CD4-positive, CD25-positive, alpha-beta regulatory T cell (primary cell): ENCODE measurements at places on chromosomes 5 and 9. TPM values are rescaled to one million over a fixed set of nuclear protein-coding genes. Genes with fewer than 3 reads are reported as not detected.

EXOSC3 gene
- total RNA-seq: 38.2 TPM

GRIN1 gene
- total RNA-seq: not detected

GPR150 gene
- 0.37 TPM for total RNA-seq

ZBTB43 gene
- total RNA-seq: 38.0 TPM

ADAMTS16 gene
- not detected for total RNA-seq

RLN1 gene
- 1.5 TPM for total RNA-seq

EPB41L4B gene
- total RNA-seq: not detected

LEAP2 gene
- 1.3 TPM for total RNA-seq

LCN9 gene
- total RNA-seq: not detected

CCIN gene
- 1.4 TPM for total RNA-seq

PRRC2B gene
- 239 TPM for total RNA-seq

RNF180 gene
- not detected for total RNA-seq

OR1Q1 gene
- 0.72 TPM for total RNA-seq

DNA sequence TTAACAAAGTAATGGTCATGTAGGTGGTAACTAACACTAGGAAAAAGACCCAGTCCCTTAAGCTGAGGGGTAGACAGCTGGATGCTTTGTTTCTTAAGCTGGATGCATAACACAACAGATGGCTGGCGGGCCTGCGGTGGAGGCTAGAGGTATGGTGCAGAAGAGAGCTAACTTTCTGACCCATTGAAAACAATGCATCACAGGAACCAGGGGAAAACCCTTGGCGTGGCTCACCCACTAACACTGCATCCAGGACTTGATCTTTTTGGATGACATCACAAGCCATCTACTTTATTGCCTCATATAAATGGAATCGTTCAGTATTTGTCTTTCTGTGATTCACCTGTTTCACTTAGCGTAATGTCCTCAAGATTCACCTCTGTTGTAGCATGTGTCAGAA lies 138.7 kb downstream of the AUH start:
- no peaks in the 10 kb centered on the region for H3K4me1 ChIP-seq
- DNase-seq: no peak
- H3K27ac ChIP-seq: no peak overlapping the region
- H3K36me3 ChIP-seq: peaks cover 8% of the 10 kb centered on the region
- H3K4me3 ChIP-seq: no peak overlapping the region

DNA sequence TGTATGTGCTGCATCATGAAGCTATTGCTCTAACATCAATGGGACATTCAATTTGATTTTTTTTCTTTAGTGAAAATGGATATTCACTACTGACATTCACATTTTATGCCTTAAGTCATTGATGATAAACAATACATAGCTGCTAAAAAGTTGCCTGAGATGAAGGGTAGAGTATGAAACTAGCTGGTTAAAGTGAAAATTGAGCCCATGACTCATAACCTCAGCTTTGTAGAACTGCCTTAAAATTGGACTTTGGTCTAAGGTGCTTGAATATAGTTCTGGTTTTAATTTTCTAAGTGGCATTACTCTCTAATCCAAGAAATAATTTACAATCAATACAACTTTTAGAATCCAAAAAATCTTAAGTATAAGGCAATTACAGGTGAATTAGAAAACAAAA lies 740.4 kb upstream of the RIOK2 start:
- no peak overlapping the region for H3K4me3 ChIP-seq
- no peaks in the 10 kb centered on the region for H3K36me3 ChIP-seq
- H3K4me1 ChIP-seq: no peaks in the 10 kb centered on the region
- DNase-seq: no peak

DNA sequence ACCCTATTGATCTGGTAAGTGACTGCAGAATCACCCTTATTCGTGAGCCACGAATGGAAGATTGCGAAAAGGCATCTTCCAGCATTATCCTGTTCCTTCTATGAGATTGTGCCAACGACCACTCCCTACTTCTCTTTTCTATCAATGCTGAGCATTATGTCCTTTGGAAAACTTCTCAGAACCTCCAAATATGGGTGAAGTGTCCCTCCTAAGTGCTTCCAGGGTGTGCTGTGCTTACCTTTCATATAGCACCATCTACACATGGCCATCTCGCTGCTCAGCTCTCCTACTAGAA lies 14.7 kb upstream of the LCP2 start:
- H3K36me3 ChIP-seq: no peaks in the 10 kb centered on the region
- H3K27ac ChIP-seq: peak overlapping the region; percentile 59
- DNase-seq: no peak
- H3K27me3 ChIP-seq: no peaks in the 10 kb centered on the region
- H3K4me1 ChIP-seq: peaks cover 37% of the 10 kb centered on the region

DNA sequence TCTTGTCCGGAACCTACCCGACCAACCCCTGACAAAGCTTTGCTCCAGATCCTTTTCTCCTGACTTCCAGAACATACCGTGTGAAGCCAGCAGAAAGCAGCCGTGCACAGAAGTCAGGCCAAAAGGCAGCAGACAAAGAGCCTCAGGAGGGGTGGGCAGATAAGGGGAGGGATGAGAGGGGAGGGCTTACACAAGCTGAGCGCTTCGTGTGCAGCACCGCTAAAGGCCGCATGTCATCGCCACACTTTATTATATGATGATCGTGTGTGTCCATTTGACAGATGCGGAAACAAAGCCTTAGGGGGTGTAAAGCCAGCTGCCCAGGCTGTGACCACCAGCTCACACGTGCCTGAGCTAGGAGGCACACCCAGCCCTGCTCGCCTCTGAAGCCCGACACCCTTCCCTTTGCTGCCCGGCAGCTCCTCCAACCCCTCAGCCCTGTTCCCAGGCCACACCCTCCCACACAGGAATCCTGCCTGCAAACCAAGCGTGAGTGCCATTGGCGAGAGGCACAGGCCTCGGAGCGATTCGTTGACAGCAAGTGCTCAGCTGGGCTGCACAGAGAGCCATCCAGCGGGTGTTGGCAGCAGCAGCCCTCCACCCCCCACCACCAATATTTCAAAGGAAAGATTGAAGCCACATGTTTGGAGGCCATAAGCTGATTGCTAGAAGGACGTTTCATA lies 170.5 kb upstream of the SMIM23 start:
- no peaks in the 10 kb centered on the region for H3K4me1 ChIP-seq
- H3K4me3 ChIP-seq: no peak overlapping the region
- DNase-seq: no peak
- H3K27ac ChIP-seq: no peak overlapping the region
- no peaks in the 10 kb centered on the region for H3K36me3 ChIP-seq

GRCh38 chr5:93596676-93597490 lies 13.9 kb downstream of the NR2F1 start:
- H3K27me3 ChIP-seq: peaks cover 64% of the 10 kb centered on the region
- H3K4me3 ChIP-seq: no peak overlapping the region
- H3K4me1 ChIP-seq: peaks cover 13% of the 10 kb centered on the region
- no peak overlapping the region for H3K27ac ChIP-seq

- no peaks in the 10 kb centered on the region for H3K36me3 ChIP-seq
- no peak overlapping the region for H3K4me3 ChIP-seq
- H3K27me3 ChIP-seq: no peaks in the 10 kb centered on the region
- H3K27ac ChIP-seq: no peak overlapping the region
- no peaks in the 10 kb centered on the region for H3K4me1 ChIP-seq
- no peak for DNase-seq
These were observed 579.4 kb downstream of the TAF11L14 start for GRCh38 chr5:18213666-18214065.

DNA sequence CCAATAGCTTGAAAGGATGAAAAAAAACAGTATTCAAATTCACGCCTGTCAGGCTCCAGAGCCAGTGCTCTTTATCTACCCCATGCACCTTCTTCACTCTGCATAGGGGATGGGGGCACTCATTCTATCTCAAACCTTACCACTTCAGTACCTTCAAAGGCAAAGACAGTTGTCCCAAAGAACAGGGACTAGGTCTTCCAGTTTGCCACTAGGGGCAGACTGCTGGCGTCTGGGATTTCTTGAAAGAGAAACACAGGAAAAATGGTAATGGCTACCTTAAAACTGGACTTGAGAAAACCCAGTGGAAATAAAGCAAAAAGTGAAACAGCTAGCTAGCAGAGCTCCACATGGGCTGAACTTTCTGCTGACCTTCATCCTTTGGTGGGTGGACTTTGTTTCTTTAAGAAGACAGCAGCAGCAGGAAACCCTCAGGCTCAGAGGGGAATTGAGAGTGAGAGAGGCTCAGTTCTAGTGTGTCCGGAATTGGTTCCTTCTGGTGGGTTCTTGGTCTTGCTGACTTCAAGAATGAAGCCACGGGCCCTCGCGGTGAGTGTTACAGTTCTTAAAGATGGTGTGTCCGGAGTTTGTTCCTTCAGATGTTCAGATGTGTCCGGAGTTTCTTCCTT lies 41.0 kb upstream of the SLC36A1 start:
- peaks cover 16% of the 10 kb centered on the region for H3K27me3 ChIP-seq
- H3K4me3 ChIP-seq: no peak overlapping the region
- DNase-seq: no peak
- H3K27ac ChIP-seq: no peak overlapping the region

GRCh38 chr9:134376386-134377142 lies 50.3 kb downstream of the RXRA start:
- peaks cover 5% of the 10 kb centered on the region for H3K4me1 ChIP-seq
- H3K27me3 ChIP-seq: no peaks in the 10 kb centered on the region
- H3K27ac ChIP-seq: no peak overlapping the region
- DNase-seq: no peak
- no peaks in the 10 kb centered on the region for H3K36me3 ChIP-seq
- H3K4me3 ChIP-seq: no peak overlapping the region

DNA sequence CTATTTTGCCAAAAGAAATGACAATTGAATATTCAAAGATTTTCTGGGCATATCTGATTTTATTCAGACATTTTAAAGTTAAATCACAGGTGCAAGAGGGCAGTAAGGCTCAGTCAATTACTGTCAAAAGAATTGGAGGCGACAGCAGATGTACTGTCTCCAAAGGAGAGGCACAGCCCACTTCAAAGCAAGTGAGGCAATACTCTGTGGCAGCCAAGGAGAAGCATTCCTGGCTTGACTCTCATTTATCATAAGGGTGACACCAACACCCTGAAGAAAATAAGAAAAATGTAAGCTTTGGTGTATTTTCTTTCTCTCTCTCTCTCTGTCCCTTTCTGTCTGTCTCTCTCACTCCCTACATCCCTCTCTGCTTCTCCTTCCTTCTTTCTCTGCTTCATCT lies 93.3 kb downstream of the SVEP1 start:
- H3K4me3 ChIP-seq: no peak overlapping the region
- H3K27me3 ChIP-seq: no peaks in the 10 kb centered on the region
- no peak overlapping the region for H3K27ac ChIP-seq
- H3K36me3 ChIP-seq: no peaks in the 10 kb centered on the region
- no peaks in the 10 kb centered on the region for H3K4me1 ChIP-seq
- no peak for DNase-seq

GRCh38 chr9:122370869-122371755 lies at the start of gene PTGS1:
PTGS1 (plus strand) TSS chr9:122371024; CDS start chr9:122371085, 61 bp downstream.
- H3K36me3 ChIP-seq: no peaks in the 10 kb centered on the region
- H3K27me3 ChIP-seq: no peaks in the 10 kb centered on the region
- DNase-seq: no peak

- no peaks in the 10 kb centered on the region for H3K36me3 ChIP-seq
- H3K4me3 ChIP-seq: no peak overlapping the region
- no peaks in the 10 kb centered on the region for H3K4me1 ChIP-seq
- no peak overlapping the region for H3K27ac ChIP-seq
These were observed 11.0 kb downstream of the NCS1 start for GRCh38 chr9:130183133-130183762.

GRCh38 chr9:10876333-10876732 lies 263.5 kb upstream of the PTPRD start:
- no peaks in the 10 kb centered on the region for H3K27me3 ChIP-seq
- no peak overlapping the region for H3K27ac ChIP-seq
- DNase-seq: no peak
- H3K4me1 ChIP-seq: no peaks in the 10 kb centered on the region

DNA sequence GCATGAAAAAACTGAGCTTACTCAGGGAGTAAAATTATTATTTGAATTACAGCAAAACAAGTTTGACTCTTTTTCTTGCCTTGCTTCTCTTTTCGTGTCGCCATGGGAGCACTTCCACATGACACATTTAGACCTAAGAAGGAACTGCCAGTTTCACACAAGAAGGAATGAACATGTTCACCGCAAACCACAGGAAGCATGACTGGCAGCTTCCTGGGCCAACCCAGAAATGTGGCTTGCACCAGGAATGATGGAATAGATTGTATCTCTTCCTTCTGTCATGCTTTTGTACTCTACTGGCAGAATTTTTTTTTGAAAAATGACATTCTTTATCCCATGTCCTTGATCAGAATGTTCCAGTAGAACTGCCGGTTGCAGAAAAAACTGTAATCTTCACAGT lies 32.9 kb upstream of the MAN2A1 start:
- H3K4me3 ChIP-seq: no peak overlapping the region
- DNase-seq: peak; percentile 56
- H3K27ac ChIP-seq: no peak overlapping the region
- peaks cover 6% of the 10 kb centered on the region for H3K4me1 ChIP-seq
- H3K27me3 ChIP-seq: peaks cover 6% of the 10 kb centered on the region
- H3K36me3 ChIP-seq: no peaks in the 10 kb centered on the region

DNA sequence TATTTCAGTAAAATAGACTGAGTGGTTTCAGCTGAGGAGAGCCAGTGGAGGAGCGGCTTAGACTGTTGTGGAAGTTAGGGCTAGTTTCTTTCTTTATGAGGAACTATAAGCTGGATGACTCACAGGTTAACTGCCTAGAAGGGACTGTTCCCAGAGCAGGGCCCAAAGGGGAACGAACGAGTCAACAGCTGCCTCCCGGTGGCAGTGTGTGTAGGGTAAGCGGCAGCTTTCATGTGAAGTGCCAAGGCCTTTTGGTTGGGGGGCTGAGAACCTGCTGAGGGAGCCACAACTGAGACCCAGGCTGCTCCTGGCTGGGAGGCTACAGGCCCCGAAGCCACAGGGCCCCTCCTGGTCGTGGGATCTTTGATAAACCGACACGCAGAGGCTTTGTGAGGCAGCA lies 7.0 kb downstream of the SQSTM1 start:
- H3K4me3 ChIP-seq: no peak overlapping the region
- H3K36me3 ChIP-seq: peaks cover 81% of the 10 kb centered on the region
- no peaks in the 10 kb centered on the region for H3K27me3 ChIP-seq
- peak overlapping the region; percentile 8 for H3K27ac ChIP-seq
- peaks cover 5% of the 10 kb centered on the region for H3K4me1 ChIP-seq

- H3K27me3 ChIP-seq: peaks cover 2% of the 10 kb centered on the region
- no peak for DNase-seq
- H3K36me3 ChIP-seq: no peaks in the 10 kb centered on the region
- peaks cover 8% of the 10 kb centered on the region for H3K4me1 ChIP-seq
These were observed 94.8 kb upstream of the CDKN2B start for GRCh38 chr9:22103685-22104575.

DNA sequence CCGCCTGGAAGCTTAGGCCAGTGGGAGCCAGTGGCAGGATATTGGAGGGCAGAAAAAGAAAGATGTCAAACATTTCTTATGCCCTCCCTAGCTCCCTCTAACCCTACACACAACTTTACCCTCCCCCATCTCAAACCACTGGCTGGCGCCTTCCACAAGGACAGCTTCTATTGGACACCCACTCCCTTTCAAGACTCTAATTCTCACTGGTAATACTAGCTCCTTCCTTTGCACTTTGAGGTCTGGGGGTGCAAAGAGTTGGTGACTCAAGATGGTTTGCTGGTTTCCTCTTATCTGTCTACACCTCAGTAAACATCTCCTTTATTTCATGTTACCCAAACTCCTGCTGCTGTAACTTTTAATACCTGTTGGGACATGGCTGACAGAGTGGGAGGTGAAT lies 11.6 kb upstream of the ITGA1 start:
- peaks cover 4% of the 10 kb centered on the region for H3K27me3 ChIP-seq
- no peak overlapping the region for H3K4me3 ChIP-seq
- peak; percentile 14 for DNase-seq
- no peaks in the 10 kb centered on the region for H3K36me3 ChIP-seq

GRCh38 chr5:59264639-59265245 lies 628.8 kb downstream of the PDE4D start:
- no peak for DNase-seq
- no peak overlapping the region for H3K4me3 ChIP-seq
- H3K4me1 ChIP-seq: no peaks in the 10 kb centered on the region
- H3K36me3 ChIP-seq: no peaks in the 10 kb centered on the region

- H3K4me3 ChIP-seq: no peak overlapping the region
- no peaks in the 10 kb centered on the region for H3K4me1 ChIP-seq
- DNase-seq: no peak
These were observed 146.1 kb downstream of the TMEM167A start for GRCh38 chr5:82931110-82931509.
